Large intestine (tissue), 12 donors: ENCODE measurements at places on chromosomes 3 and 15.

GRCh38 chr3:119221779-119222320 is 18.8 kb downstream of the B4GALT4 start:
- H3K27me3 ChIP-seq = no peaks in the 10 kb centered on the region
- H3K36me3 ChIP-seq = peaks cover 73% of the 10 kb centered on the region
- peaks cover 33% of the 10 kb centered on the region for H3K4me1 ChIP-seq
- no peak overlapping the region for H3K4me3 ChIP-seq
- DNase-seq = no peak

GRCh38 chr3:44712455-44713075 is at the start of gene ZNF502:
Gene ZNF502, plus strand, starts transcription at chr3:44712660. Its CDS starts 7,602 bp downstream, at chr3:44720262.
- H3K4me3 ChIP-seq = peak within 1 kb of the TSS; percentile 87
- peak; percentile 93 for DNase-seq
- H3K27me3 ChIP-seq = no peaks in the 10 kb centered on the region
- H3K36me3 ChIP-seq = peaks cover 5% of the 10 kb centered on the region
- no peaks in the 10 kb centered on the region for H3K4me1 ChIP-seq

- H3K27me3 ChIP-seq = no peaks in the 10 kb centered on the region
- DNase-seq = no peak
- H3K4me1 ChIP-seq = no peaks in the 10 kb centered on the region
- H3K4me3 ChIP-seq = no peak overlapping the region
Measured at GRCh38 chr3:27487383-27487782, 3.2 kb upstream of the SLC4A7 start.

DNA sequence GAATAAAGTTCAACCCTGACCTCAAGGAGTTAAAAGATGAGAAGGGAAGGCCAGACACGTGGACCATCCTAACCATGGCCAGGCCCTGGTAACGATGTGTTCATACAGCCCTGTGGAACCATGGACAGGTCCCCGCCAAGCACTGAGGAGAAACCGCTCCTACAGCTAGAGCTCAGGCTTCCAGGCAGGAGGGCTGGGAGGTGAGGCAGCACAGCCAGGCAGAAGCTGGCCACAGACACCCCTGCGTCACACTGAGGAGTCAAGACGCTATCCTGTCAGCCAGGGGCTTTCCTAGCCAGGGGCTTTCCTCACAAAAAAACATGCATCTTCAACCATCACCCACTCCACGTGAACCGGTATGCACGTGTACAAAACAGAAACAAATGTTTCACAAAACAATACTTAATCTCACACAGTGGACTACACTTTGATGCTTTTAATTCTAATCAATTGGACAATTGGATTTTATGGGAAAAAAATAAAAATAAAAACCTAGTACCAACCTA is 73.2 kb downstream of the TBC1D2B start:
- H3K4me3 ChIP-seq = no peak overlapping the region
- no peak for DNase-seq
- H3K36me3 ChIP-seq = peaks cover 94% of the 10 kb centered on the region
- no peak overlapping the region for H3K27ac ChIP-seq
- H3K27me3 ChIP-seq = no peaks in the 10 kb centered on the region

GRCh38 chr3:194418671-194419070 is 19.6 kb upstream of the GP5 start:
- no peak for DNase-seq
- peaks cover 15% of the 10 kb centered on the region for H3K36me3 ChIP-seq
- no peak overlapping the region for H3K27ac ChIP-seq

GRCh38 chr3:126961791-126962461 is 21.0 kb upstream of the PLXNA1 start:
- no peak overlapping the region for H3K27ac ChIP-seq
- no peak for DNase-seq
- H3K4me1 ChIP-seq = no peaks in the 10 kb centered on the region
- H3K4me3 ChIP-seq = no peak overlapping the region

DNA sequence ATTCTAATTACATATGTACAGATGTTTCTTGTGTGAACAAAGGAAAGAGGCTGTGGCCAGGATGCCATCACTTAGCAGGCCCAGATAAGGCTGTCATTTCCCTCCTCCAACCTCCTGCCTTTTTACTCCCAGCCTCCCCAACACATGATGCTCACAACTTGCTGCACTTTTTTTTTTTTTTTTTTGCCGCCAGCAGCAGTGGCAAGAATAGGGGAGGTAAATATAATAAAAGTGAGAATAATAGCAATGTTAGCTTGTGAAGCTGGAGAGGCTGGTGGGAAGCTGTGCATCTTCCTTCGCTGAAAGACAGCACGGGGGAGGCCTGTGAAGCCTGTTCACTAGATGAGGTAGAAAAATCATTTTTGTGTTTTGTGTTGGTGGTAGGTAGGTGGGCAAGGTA is 42.5 kb upstream of the MYO5C start:
- no peak overlapping the region for H3K4me3 ChIP-seq
- no peak for DNase-seq
- H3K4me1 ChIP-seq = no peaks in the 10 kb centered on the region
- H3K27me3 ChIP-seq = no peaks in the 10 kb centered on the region

GRCh38 chr15:69704700-69705099 is 252.1 kb downstream of the RPLP1 start:
- peaks cover 4% of the 10 kb centered on the region for H3K27me3 ChIP-seq
- H3K4me1 ChIP-seq = no peaks in the 10 kb centered on the region
- no peaks in the 10 kb centered on the region for H3K36me3 ChIP-seq
- no peak for DNase-seq
- no peak overlapping the region for H3K27ac ChIP-seq

DNA sequence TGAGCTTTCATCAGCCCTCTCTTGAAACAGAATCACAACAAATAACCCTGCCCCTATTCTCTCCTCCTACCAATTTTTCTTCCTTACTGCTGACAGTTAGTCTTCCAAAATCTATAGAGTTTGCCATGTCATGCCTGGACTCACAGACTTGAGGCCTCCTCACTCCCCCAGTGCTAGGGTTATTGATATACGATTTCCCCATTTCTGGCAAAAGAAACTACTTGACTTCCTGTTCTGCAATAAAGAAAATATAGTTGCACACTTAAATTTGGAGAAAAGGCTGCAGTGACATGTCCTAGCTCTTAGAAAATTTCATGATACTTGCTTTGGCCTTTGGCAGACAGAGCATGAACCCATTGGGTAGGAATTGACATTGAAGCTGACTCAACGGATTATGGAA is 75.9 kb downstream of the CYP19A1 start:
- no peaks in the 10 kb centered on the region for H3K36me3 ChIP-seq
- H3K27ac ChIP-seq = no peak overlapping the region
- peaks cover under 1% of the 10 kb centered on the region for H3K4me1 ChIP-seq
- no peak overlapping the region for H3K4me3 ChIP-seq

DNA sequence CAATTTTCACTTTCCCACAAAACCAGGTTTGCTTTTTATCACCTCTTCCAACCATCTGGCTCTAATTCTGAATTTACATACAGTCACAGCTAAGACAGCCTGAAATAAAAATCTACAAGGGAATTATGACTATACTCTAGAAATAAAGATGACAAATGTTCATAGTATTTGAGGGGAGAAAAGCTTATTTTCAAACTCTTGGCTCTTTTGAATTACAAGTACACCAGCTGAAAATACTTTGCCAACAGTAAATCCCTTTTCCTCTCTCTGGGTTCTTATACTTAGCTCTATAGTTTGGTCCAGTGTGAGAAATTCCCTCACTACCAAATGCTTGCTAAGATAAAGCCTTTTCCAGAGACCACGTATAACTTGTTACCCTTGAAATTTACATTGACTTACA is 1037.9 kb downstream of the ROBO1 start:
- no peaks in the 10 kb centered on the region for H3K4me1 ChIP-seq
- H3K36me3 ChIP-seq = no peaks in the 10 kb centered on the region

GRCh38 chr3:49717959-49718857 is 1.3 kb downstream of the AMIGO3 start:
- H3K27me3 ChIP-seq = no peaks in the 10 kb centered on the region
- no peak for DNase-seq
- H3K4me3 ChIP-seq = no peak overlapping the region
- H3K27ac ChIP-seq = no peak overlapping the region
- H3K36me3 ChIP-seq = peaks cover 65% of the 10 kb centered on the region

DNA sequence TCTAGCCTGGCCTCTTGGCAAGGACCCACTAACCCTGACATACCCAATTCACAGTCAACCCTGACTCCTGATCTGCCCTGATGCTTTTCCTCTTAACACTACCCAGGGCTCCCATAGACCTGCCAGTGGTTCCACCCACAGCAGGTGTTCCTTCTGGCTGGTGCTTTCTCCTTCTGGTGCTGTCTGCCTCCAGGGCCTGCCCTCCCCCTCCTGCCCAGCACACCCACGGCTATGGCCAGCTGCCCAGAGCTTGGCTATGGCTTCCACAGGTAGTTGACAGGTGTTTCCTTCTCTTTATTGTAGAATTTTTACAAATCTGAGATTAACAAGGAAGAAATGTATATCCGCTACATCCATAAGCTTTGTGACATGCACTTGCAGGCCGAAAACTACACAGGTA is 46.5 kb upstream of the MANF start:
- H3K27ac ChIP-seq = no peak overlapping the region
- no peaks in the 10 kb centered on the region for H3K27me3 ChIP-seq
- H3K4me1 ChIP-seq = peaks cover 4% of the 10 kb centered on the region
- no peaks in the 10 kb centered on the region for H3K36me3 ChIP-seq

DNA sequence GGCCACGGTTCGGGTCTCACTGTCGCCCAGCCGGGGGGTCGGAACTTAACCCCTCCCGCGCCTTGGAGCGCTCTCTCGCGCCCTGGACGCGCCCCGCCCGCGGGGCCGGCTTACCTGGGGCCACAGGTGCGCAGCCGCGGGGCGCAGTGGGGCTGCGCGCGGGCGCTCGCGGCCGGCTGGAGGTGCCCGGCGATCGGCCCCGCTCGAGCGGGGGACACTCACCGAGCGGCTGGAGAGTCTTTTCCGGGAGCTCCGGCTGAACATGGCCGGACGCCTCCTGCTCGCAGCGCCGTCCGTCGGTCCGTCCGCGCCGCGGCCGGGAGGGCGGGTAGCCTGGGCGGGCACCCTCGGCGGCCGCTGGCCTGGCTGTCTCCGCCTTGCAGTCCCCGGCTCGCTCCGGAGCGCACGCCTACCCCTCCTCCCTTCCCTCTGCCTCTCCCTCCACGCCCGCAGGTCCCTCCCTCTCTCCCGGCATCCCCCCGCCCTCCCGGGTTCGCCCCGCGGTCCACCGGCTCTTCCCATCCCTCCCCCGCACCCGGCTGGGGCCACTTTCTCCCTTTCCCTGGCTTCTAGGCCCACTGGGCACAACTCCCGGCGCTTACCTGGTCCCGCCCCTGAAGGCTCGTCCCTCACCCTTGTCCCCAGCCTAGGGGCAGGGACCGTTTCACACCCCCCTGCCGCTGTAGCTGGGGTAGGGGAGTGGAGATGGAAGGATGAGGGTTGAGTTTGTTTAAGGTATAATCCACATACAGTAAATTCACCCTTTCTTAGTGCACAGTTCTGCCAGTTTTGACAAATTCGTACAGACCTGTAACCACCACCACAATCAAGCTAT is 220.1 kb upstream of the PRICKLE2 start:
- H3K36me3 ChIP-seq = no peaks in the 10 kb centered on the region
- H3K27me3 ChIP-seq = peaks cover 62% of the 10 kb centered on the region
- H3K4me3 ChIP-seq = peak overlapping the region; percentile 45
- no peaks in the 10 kb centered on the region for H3K4me1 ChIP-seq

- no peak overlapping the region for H3K27ac ChIP-seq
- no peaks in the 10 kb centered on the region for H3K27me3 ChIP-seq
- no peaks in the 10 kb centered on the region for H3K36me3 ChIP-seq
- DNase-seq = peak; percentile 30
- no peak overlapping the region for H3K4me3 ChIP-seq
Measured at GRCh38 chr3:192816351-192816750, 89.0 kb upstream of the FGF12 start.

DNA sequence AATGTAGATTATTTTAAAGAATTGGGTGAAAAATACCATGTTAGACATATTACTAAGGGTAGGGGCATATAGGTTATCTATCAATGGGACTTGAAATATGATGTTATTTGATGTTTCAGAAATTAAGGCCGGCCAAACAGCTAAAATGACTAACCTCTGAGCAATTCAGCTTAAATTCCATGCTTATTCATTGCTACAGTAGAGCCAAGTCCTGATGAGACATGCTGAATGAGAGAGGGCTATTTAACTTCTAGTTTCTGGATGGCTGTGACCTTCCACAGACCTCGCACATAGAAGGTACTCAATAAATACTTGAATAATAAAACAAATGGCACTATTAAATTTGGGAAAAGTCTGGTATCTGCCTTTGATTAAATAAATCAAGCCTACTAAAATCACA is 175.6 kb upstream of the WNT5A start:
- H3K4me3 ChIP-seq = no peak overlapping the region
- H3K27me3 ChIP-seq = peaks cover 2% of the 10 kb centered on the region
- H3K27ac ChIP-seq = no peak overlapping the region
- no peaks in the 10 kb centered on the region for H3K36me3 ChIP-seq
- no peak for DNase-seq

DNA sequence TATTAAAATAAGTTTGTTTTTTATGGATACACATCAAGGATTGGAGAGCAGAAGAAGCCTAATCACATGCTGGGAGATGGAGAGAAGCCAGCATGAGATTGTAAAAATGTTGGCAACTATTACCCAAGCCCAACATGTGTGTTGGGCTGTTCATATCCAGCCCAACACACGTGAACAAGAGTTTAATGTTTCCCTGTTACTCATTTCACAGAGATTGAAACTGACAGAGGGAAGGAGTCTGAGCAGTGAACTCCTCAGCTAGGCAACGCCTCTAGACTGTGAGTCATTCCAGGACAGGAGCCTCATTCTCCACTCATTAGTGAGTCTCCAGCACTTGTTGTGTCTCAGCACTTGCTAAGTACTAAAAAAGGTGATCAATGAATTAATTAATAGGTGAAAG is 43.2 kb upstream of the CMSS1 start:
- no peaks in the 10 kb centered on the region for H3K27me3 ChIP-seq
- H3K4me1 ChIP-seq = no peaks in the 10 kb centered on the region
- no peak overlapping the region for H3K4me3 ChIP-seq
- no peak for DNase-seq

- DNase-seq = no peak
- H3K27me3 ChIP-seq = no peaks in the 10 kb centered on the region
- no peak overlapping the region for H3K4me3 ChIP-seq
- H3K36me3 ChIP-seq = peaks cover 2% of the 10 kb centered on the region
- no peaks in the 10 kb centered on the region for H3K4me1 ChIP-seq
- H3K27ac ChIP-seq = no peak overlapping the region
Measured at GRCh38 chr3:128824132-128824850, 55.1 kb upstream of the ACAD9 start.
